Stimulated activated CD4-positive, alpha-beta T cell treated with anti-CD3 and anti-CD28 coated beads, Interleukin-2, amount 100 ng/mL, for 48 hours (primary cell): ENCODE measurements at places on chromosomes 13 and 19.

DNA sequence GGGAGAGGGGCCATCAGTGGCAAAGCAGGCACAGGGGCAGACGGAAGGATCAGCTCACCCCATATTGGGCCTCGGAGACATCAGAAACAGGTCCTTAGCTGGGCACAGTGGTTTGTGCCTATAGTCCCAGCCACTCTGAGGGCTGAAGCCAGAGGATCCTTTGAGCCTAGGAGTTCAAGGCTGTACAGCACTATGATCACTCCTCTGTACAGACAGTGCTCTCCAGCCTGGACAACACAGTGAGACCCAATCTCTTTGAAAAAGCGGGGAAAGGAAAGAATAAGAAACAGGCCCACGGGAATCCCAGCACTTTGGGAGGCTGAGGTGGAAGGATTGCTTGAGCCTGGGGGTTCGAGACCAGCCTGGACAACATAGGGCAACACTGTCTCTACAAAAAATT lies 6.0 kb downstream of the SERTAD1 start:
- no peak for DNase-seq

DNA sequence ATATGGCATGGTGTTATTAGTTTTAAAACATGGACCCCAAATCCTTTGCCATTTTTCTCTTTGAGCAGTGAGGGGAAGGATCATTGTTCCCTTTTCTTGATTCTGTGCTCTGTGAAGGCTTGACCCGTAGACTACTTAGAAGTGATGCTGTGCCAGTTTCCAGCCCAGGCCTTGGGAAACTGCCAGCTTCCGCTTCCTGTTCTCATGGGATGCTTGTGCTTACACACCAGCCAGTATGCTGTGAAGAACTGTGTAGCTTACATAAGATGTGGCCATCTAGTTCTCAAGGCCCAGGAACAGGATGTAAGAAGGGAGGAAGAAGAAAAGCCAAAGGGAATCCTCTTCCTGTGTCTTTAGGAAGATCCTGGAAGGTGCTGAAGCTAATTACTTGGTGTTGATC lies 180.9 kb downstream of the PCCA start:
- no peak for DNase-seq

DNA sequence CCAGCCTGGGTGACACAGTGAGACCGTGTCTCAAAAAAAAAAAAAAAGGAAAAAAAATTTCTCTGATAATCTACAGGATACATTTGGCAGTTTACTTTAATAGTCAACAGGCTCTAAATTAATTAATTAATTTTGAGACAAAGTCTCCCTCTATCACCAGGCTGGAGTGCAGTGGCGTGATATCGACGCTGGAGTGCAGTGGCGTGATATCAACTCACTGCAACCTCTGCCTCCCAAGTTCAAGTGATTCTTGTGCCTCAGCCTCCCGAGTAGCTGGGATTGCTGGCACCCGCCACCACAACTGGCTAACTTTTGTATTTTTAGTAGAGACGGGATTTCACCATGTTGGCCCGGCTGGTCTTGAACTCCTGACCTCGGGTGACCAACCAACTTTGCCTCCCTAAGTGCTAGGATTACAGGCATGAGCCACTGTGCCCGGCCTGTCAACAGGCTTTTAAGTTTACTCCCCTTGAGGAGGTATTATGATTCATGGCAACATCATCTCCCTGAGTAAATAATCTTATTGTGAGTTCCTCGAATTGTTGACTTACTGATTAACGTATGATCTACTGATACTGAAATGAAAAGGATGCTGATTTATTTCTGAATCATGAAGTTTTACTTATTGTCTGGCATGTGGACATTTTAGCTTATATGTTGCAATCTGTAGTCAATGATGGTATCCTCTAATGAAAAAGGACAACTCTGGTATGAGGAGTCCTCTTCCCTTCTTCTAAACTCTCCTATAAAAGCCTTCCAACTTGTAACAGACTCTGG lies 21.3 kb upstream of the MTRF1 start:
- no peak for DNase-seq

DNA sequence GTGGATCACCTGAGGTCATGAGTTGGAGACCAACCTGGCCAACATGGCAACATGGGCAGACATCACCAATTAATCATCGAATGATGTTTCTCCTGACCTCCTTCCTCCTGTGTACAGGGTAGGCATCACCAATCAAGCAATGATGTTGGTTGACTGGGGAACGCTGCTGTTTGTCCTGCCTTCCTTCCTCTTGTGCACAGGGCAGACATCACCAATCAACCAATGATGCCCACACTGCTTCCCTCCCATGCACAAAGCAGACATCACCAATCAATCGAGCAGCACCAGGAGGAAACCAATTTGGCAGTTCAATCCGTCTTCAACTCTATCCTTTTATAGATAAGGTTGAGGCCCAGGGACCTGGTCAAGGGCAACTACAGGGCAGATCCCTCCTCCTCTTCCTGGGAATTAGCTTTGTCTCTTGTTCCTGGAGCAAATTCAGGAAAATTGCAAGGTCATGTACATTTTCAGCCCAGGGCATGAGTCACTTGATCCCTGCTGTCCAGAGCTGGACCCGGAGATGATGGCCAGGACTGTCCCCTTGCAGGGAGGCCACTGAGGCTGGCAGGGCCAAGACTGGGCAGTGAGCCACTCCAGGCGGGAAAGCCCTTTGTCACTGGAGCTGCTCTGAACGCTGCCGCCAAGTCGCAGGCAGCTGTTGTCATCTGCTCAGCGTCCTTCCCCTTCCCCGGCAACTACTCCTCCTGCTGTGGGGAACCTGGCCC lies 5.3 kb upstream of the CSNK1G2 start:
- no peak for DNase-seq

DNA sequence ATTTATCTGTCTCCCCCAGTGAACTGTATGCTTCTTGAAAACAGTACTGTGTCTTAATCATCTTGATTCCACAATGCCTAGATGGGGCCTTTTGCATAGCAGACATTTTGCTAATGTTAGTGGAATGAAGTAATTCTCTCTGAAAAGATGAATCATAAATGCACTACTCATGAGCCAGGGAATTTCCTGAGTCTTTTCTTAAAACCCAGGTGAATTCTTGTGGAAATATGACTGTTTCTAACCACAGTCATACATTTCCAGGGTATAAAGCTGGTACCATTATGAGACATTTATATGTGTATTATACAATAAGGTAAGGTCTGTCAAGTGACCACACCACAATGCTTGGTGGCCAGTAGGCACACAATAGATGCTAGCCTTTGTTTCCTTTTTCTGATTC lies 5.5 kb upstream of the KCTD4 start:
- DNase-seq, result no peak

GRCh38 chr13:45833663-45834375 lies 17.7 kb downstream of the SIAH3 start:
- no peak for DNase-seq

GRCh38 chr13:72346716-72347115 lies 380.7 kb downstream of the MZT1 start:
- DNase-seq, result no peak

GRCh38 chr13:97231118-97231828 lies 9.1 kb downstream of the MBNL2 start:
- no peak for DNase-seq

- no peak for DNase-seq
Measured at GRCh38 chr19:40803857-40804782, 5.1 kb downstream of the EGLN2 start.

- no peak for DNase-seq
Measured at GRCh38 chr13:113902986-113903775, 39.3 kb upstream of the GAS6 start.

- DNase-seq, result no peak
Measured at GRCh38 chr13:40565282-40566148, 100.9 kb downstream of the FOXO1 start.

- no peak for DNase-seq
Measured at GRCh38 chr19:2512523-2513431, 36.9 kb downstream of the GADD45B start.

- DNase-seq, result no peak
Measured at GRCh38 chr13:49806126-49806536, 13.6 kb upstream of the KPNA3 start.

GRCh38 chr13:29957320-29957719 lies 106.9 kb upstream of the UBL3 start:
- no peak for DNase-seq

DNA sequence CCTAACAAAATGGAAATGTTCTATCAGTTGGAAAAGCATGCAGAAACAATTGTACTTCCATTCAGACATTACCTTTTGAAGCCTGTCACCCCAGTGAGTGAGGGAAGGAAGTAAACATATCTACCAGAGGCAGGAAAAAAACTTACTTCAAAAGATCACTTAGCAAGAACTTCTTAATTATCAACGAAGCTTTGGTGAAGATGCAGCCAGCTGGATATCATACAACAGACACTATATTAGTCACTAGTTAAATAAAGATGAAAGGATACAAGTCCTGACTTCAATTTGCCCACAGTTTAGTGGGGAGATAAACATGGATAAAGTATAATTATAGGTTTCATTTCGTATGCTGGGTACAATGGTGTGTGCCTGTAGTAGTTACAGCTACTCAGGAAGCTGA lies 148.8 kb downstream of the TNFRSF19 start:
- no peak for DNase-seq

- no peak for DNase-seq
Measured at GRCh38 chr13:71082631-71083030, 784.4 kb downstream of the DACH1 start.

- no peak for DNase-seq
Measured at GRCh38 chr13:41955605-41956004, 5.3 kb downstream of the VWA8 start.

- no peak for DNase-seq
Measured at GRCh38 chr13:88104576-88104975, 433.4 kb downstream of the SLITRK5 start.

DNA sequence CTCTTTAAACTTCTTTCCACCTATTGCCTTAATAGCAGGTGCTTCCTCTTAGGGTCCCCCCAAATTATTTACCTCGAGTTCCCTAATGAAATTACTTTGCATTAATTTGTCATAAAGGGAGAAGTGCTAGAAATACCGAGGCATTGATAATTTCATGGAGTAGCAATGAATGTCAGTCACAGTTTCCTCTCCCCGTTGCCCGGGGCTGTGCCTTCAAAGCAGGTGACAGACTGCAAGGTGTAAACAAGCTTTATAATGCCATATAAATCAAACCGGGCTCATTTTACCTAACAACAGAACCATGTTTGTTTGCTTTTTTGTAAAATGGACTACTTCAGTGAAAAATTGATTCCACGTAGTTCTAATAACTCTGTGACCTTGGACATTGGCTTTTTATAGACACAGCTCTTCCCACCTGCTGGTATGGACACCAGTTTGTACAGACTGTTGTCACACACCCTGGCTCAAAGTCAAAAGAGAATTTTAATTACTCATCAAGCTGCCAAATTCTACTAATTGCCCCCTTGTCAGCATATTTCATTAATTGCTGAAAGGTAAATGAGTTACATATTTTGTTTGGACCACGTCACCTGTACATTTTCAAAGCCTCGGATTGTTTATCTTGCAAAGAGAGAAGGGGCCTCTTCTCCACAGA lies 171.1 kb downstream of the STK24 start:
- no peak for DNase-seq

GRCh38 chr13:40494946-40495620 lies 171.4 kb downstream of the FOXO1 start:
- no peak for DNase-seq

DNA sequence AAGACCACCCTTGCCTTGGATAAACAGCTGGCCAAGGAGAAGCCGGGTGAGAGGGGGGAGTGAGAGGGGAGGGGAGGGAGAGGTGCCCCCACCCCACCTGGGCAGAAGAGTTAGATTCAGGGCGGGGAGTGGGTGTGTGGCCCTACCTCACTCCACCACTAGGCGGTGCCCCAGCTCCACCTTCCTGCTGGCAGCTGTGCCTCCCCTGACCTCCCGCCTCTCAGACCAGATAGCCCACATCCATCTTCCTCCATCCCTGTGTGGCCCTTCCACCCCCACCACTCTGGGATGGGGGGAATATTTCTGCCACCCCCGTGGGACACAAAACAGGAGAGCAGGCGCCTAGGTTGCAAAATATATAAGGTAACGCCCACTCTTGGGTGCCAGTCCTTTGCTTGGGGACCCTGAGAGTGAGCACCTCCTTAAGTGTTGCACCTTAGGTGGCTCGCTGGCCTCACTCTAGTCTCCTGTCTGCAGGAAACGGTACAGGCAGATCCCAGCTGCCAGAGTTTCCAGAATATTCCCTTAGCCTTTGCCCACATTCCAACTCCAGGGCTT lies 13.8 kb upstream of the EHD2 start:
- peak; percentile 48 for DNase-seq

GRCh38 chr13:113448545-113448884 lies 4.8 kb downstream of the ADPRHL1 start:
- DNase-seq, result no peak

GRCh38 chr19:35375505-35376307 lies 4.8 kb downstream of the GPR42 start:
- DNase-seq, result no peak

- DNase-seq, result peak; percentile 71
Measured at GRCh38 chr19:47013041-47013517, 6.6 kb upstream of the NPAS1 start.

GRCh38 chr13:107375701-107376340 lies 807.9 kb upstream of the ARGLU1 start:
- no peak for DNase-seq

- no peak for DNase-seq
Measured at GRCh38 chr19:42360787-42361544, 29.1 kb downstream of the CNFN start.

DNA sequence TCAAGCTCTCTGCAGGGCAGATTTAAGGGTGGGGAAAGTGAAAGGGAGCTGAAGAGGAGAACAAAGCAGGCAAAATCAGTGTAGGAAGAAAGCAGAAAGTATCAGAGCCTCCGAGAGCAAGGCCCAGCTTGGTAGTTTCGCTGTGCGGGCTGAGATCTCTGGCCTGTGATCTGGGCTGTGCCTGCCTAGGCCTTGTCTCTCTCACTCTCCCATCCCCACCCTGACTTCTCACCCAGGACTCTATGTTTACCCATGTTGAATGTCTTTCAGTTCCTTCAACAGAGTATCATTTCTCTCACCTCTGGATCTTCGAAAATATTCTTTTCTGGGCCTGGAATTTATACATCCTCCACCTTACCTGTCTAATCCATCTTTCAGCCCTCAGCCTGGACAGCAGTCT lies 391.3 kb downstream of the FOXO1 start:
- no peak for DNase-seq

- DNase-seq, result no peak
Measured at GRCh38 chr19:49894011-49894664, 2.5 kb downstream of the IL4I1 start.

GRCh38 chr19:46487178-46487801 lies 8.4 kb downstream of the PNMA8B start:
- no peak for DNase-seq

DNA sequence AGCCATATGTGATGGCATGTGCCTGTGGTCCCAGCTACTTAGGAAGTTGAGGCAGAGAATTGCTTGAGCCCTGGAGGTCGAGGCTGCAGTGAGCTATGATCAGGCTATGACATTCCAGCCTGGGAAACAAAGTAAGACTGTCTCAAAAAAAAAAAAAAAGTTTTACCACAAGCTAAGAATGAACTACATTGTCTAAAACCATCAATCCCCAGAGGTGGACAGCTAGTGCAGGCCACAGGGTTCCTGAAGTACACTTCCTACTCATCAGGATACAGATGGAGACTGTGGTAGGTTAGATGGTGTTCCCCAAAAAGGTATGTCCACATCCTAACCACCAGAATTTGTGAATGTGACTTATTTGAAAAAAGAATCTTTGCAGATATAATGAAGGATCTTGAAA lies 63.5 kb upstream of the DOCK9 start:
- no peak for DNase-seq
